ENCODE measurements at places on chromosomes 2 and 18. TPM values are rescaled to one million over a fixed set of nuclear protein-coding genes. Genes with fewer than 3 reads are reported as not detected.

Gene OST4
- 409 TPM for total RNA-seq

Gene XDH
- total RNA-seq = 1.3 TPM

Gene CFC1
- total RNA-seq = not detected

Gene PARD3B
- 15.7 TPM for total RNA-seq

Gene LOXHD1
- total RNA-seq = not detected

Gene C2orf15
- total RNA-seq = not detected

Gene PRSS56
- not detected for total RNA-seq

Gene TXNDC2
- under 0.01 TPM for total RNA-seq

Gene ZNF396
- 3.0 TPM for total RNA-seq

Gene SP9
- not detected for total RNA-seq

Gene COLEC12
- 122 TPM for total RNA-seq

Gene EVX2
- not detected for total RNA-seq

Gene KCNS3
- 1.0 TPM for total RNA-seq

Gene GPR45
- not detected for total RNA-seq

Gene UGP2
- total RNA-seq = 131 TPM

Gene CD8B
- total RNA-seq = not detected

Gene TMEM247
- not detected for total RNA-seq

Gene FRZB
- 0.44 TPM for total RNA-seq

Gene CIB4
- total RNA-seq = not detected

Gene LCT
- total RNA-seq = under 0.01 TPM

Gene COL5A2
- total RNA-seq = 388 TPM

Gene GNLY
- not detected for total RNA-seq

Gene ARMC9
- 105 TPM for total RNA-seq

Gene HOXD4
- total RNA-seq = not detected

Gene ABCG8
- total RNA-seq = not detected

Gene SULT1C2
- 0.44 TPM for total RNA-seq

Gene CPO
- 0.17 TPM for total RNA-seq

Gene CACNB4
- 1.2 TPM for total RNA-seq

Gene GTF2A1L
- 0.87 TPM for total RNA-seq

Gene MTLN
- total RNA-seq = 49.3 TPM

Gene CD207
- total RNA-seq = not detected

Gene TNS1
- total RNA-seq = 114 TPM

Gene XPO1
- total RNA-seq = 226 TPM

Gene ASXL3
- total RNA-seq = 0.66 TPM

Gene NEMP2
- total RNA-seq = 3.1 TPM

Gene PDE11A
- not detected for total RNA-seq

Gene CAVIN2
- 21.0 TPM for total RNA-seq

Gene G6PC2
- not detected for total RNA-seq

Gene ARL5A
- 44.5 TPM for total RNA-seq

Gene FNDC4
- total RNA-seq = 34.7 TPM

All from smooth muscle cell of trachea (primary cell).